Brain pericyte (primary cell): ENCODE measurements at places on chromosomes 4 and X.

- no peak for DNase-seq
These were observed 20.5 kb downstream of the GLRB start for GRCh38 chr4:157096439-157096838.

GRCh38 chr4:139745111-139745639 lies 79.6 kb downstream of the MGST2 start:
- no peak for DNase-seq

DNA sequence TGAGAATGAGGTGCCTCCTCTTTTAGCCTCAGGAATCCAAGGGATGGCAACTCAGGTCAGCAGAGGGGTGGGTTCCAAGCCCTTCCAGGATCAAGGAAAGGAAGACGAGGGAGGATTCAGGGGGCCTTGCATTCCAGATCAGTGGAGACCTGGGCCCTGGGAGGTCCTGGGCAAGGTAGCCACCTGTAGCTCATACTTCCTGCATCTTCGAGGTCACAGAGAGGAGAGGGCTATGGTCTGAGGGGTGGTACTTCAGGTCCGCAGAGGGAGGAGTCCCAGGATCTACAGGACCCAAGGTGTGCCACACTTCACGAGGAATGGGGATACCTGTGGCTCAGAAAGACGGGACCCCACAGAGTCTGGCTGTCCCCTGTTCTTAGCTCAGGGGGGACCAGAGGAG lies 9.2 kb downstream of the MAGEA4 start:
- no peak for DNase-seq

- DNase-seq: no peak
These were observed 376.1 kb downstream of the FBXW7 start for GRCh38 chr4:152159773-152160172.

DNA sequence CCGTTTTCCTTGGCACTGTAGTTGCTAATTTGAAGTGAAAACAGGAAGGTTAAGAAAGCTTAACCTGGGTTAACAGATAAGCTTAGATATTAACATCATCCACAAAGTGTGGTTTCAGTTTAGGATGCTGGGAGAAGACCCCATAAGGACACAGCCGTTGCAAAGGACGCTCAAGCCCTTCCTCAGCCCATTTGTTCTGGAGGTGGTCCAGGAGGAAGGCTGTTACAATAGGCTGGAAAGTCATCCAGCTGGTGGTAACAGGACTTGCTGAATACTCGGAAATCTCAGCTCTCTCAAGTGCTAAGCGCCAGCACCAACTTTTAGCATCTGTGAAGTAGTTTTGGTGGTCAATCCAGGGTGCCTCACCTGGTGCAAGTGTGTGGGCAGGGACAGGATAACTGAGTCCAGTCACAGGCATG lies 14.2 kb downstream of the CHST7 start:
- DNase-seq: no peak

- no peak for DNase-seq
These were observed 1.6 kb downstream of the GAB1 start for GRCh38 chr4:143338313-143338712.

- DNase-seq: no peak
These were observed 17.8 kb downstream of the SCFD2 start for GRCh38 chr4:53348046-53348445.

DNA sequence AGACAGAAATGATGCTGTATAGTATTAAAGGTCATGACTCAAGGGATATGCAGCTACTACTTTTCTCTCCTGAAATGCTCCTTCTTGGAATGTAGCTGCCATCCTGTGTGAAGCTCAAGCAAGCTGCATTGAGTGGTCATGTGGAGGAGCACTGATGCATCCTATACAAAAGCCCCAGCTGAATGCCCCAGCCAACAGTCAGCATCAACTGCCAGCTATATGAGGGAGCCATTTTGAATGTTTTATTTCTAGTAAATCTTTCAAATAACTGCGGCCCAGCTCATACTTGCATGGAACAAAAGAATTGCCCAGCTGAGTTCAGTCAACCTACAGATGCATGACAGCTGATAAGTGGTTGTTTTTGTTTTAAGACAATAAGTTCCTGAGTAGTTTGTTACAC lies 165.0 kb upstream of the GEMIN8 start:
- no peak for DNase-seq

DNA sequence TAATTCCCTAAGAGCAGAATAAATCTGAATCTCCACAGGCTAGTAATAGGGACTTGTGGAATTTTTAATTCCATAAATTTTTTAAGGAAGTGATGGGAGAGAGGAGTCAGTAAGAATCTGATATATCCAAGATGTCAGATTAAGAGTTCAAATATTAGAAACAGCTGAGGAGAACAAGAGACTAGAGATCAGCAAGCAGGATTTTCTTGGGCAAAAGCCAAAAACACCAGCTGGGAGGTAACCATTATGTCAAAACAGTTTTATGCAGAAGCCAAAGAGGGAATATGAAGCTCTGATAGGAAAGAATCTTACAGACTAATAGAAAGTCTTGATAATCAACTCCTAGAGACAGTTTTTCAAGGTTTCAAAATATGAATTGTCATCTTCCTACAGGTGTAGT lies 72.2 kb upstream of the RBPJ start:
- peak; percentile 61 for DNase-seq

GRCh38 chrX:96435378-96436035 lies 249.1 kb upstream of the DIAPH2 start:
- no peak for DNase-seq

GRCh38 chrX:3787856-3788255 lies 74.4 kb upstream of the PRKX start:
- no peak for DNase-seq

- no peak for DNase-seq
These were observed 4.3 kb downstream of the GABRQ start for GRCh38 chrX:152641996-152642395.

- DNase-seq: no peak
These were observed 26.9 kb downstream of the ASB9 start for GRCh38 chrX:15242899-15243555.

- no peak for DNase-seq
These were observed 39.0 kb downstream of the STX18 start for GRCh38 chr4:4502694-4503311.

GRCh38 chrX:40933132-40933705 lies 152.0 kb upstream of the USP9X start:
- DNase-seq: no peak

GRCh38 chr4:148077581-148077980 lies 345.7 kb downstream of the ARHGAP10 start:
- no peak for DNase-seq

DNA sequence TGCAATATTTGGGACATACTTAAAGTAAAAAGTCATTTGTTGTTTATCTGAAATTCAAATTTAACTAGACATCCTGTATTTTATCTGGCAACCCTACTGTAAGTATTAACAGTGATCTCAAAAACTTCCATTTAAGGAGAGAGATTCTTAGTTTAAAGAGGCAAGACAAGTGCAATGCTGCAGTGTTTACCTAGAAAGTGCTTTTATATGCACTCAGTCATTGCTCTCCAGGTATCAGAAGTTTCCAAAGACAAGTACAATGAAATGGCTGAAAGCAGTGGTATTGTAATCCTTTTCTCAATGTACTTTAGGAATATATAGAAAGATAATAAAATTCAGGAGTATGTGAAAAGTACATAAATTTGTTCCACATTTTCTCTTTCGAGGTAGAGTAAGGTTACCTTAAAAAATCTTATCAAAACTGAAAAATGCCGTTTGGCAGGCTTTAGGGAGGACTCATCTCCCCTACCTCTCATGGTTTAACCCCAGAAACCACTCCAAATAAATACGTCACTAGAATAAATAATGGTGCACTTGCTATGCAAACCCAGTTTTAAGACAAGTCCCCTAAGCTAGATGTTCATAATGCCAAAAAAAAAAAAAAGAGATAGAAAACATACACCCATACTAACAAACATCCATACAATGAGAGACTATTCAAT lies 45.7 kb downstream of the ELF2 start:
- DNase-seq: no peak

- DNase-seq: no peak
These were observed 316.8 kb downstream of the ZNF674 start for GRCh38 chrX:46228389-46228788.

DNA sequence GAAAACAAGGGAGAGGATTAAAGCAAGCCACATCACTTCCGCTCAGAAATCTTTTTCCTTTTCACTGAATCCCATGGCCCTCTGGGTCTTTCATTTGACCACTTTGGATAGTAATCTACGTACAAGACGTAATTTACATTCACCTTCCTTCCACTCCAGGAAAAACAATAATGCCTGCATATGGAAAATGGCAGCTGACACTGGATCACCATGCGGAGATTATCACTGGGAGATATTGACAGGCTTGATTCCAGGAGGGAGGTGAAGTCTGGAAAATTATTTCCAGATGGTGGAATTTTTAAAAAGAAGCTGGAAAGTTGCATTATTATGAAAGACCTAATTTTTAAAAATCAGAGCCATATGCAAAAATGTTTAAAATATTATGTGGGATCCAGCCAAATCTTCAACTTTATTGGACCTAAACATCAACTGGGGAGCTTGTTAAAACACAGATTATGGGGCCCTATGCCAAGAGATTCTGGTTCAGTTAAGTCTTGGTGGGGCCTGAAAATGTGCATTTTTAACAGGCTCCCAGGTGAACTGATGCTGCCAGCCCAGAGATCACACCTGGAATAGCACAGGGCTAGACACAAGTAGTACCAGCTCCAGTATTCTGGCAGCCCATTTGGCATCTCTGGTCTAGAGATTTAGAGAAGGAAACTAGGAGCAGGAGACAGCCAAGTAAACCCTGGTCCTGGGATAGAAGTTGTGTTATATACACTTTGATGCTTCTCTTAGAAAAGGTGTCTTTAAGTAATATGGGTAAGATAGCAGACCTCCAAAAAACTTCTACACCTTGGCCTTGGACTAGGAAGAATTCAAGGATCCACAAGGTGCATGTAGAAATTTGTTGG lies 290.3 kb upstream of the LDB2 start:
- no peak for DNase-seq

- no peak for DNase-seq
These were observed 85.4 kb downstream of the GPRIN3 start for GRCh38 chr4:89222170-89222569.

DNA sequence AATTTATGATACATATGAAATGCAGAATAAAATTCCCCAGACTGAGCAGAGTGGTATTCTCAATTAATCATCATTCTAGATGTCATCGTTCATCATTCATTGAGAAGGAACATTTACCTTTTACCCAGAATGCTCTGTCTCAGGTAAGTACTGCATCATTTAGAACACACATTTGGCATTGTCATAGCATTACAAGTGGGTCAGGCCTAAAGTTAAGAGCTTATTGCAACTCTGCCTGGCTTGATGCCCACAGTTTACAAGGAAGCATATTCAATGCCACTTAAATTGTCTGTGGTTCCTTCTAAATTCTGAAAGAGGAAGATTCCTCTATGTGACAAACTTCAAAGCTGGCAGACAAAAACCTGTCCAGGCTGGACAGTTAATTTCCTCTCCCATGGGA lies 87.3 kb downstream of the CAMK2D start:
- DNase-seq: no peak

- no peak for DNase-seq
These were observed 226.4 kb upstream of the CASK start for GRCh38 chrX:42149765-42150164.

DNA sequence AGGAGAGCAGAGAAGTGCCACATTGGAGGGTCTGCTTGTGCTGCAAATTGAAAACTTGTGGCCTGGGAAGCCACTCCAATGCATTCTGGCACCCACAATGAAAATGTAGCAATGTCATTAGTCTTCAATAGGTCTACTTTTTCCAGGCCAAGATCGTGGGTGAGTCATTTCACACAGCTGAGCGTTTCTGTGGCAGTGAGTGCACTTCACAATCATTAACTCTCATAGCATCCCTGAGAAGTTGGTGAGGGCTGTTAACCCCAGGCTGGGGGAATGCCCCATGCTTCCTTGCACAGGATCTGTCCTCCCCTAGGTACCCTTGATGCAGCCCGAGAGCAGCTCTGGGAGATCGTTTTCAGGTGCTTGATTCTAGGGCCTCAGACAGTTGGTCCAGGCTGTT lies 196.8 kb upstream of the ATP6AP2 start:
- no peak for DNase-seq

GRCh38 chrX:139738581-139738980 lies 30.6 kb upstream of the MCF2 start:
- no peak for DNase-seq

GRCh38 chr4:184438375-184438774 lies 36.0 kb downstream of the IRF2 start:
- no peak for DNase-seq

DNA sequence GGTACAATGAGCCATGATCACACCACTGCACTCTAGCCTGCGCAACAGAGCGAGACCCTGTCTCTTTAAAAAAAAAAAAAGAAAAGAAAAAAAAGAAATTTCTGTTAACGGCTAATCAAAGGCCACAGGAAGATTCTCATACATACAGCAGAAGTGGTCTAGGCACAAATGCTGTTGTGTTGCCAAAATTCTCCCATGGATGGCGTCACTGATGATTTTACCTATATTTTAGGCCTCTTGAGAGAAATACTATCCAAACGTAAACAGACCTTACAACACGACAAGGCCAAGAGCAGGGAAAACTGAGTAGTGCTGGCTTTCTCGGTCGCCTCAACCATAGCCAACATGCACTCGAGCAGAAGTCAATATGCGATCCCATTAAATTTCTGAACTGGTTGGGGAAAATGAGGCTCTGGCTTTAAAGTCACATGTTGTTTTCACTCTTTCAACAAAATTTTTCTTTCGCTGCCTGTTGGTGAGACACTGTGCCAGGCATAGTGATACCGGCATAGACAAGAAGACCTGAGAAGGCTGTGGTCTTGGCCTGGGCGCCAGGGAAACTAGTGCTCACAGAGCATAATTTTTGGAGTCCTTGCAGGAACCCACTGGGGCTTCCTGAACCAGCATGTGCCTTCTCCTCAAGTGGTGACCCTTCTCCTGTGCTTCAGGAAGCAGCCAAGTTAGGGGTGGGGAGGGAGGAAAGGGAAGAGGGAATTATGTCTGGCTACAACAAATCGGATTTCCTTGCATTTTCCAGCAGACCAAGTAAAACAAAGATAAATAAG lies 20.6 kb downstream of the SH3KBP1 start:
- no peak for DNase-seq

GRCh38 chr4:132709056-132709455 lies 440.0 kb upstream of the PCDH10 start:
- no peak for DNase-seq

- DNase-seq: no peak
These were observed 855.2 kb upstream of the ADGRL3 start for GRCh38 chr4:60344908-60345307.

DNA sequence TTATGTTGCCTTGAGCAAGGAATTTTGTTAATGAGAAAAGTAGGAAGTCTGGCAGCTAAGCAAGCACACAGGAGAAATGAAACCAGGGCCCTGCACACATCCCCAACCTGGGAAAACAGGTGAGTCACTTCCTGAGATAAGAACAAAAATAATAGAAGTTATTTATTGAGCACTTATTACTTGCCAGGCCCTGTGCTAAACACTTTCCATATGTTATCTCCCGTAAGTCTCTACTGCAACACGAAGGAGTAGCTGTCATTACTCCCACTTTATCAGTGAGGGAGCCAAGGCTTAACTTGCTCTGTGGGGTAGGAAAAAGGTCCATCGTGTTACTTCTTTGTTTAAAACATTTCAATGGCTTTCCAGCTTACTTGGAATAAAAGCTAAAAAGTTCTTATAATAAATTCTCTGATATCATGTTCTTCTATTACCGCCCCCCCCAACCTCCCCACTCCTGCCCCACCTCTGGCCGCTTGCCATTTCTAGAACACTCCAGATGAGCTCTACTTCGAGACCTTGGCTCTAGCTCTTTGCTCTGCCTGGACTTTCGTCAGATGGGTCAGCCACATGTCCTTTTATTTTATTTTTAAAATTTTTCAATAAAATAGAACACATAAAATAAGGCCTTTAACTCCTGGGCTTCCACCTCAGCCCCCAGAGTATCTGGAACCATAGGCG lies 36.3 kb upstream of the PLAC8 start:
- DNase-seq: no peak

GRCh38 chr4:38860788-38861424 lies 4.3 kb upstream of the TLR6 start:
- DNase-seq: no peak
